ENCODE measurements at places on chromosomes 1 and 21. TPM values are rescaled to one million over a fixed set of nuclear protein-coding genes. Genes with fewer than 3 reads are reported as not detected.

Gene GJA8
- not detected for total RNA-seq

Gene GBP1
- 35.6 TPM for total RNA-seq

Gene LMOD1
- 0.07 TPM for total RNA-seq

Gene SYCP1
- not detected for total RNA-seq

Gene PPIAL4G
- total RNA-seq = not detected

Gene INKA2
- total RNA-seq = 6.0 TPM

Gene COL24A1
- 0.07 TPM for total RNA-seq

Gene DCST2
- total RNA-seq = not detected

Gene WDR64
- not detected for total RNA-seq

Gene CHI3L2
- not detected for total RNA-seq

Gene LCE1F
- not detected for total RNA-seq

Gene F3
- 2.0 TPM for total RNA-seq

Gene C1QA
- not detected for total RNA-seq

Gene AVPR1B
- not detected for total RNA-seq

Gene PGLYRP4
- not detected for total RNA-seq

Gene DCLRE1B
- total RNA-seq = 3.9 TPM

Gene LAPTM5
- 4.0 TPM for total RNA-seq

Gene AHDC1
- 4.3 TPM for total RNA-seq

Gene BTBD19
- 6.6 TPM for total RNA-seq

Gene RGS8
- not detected for total RNA-seq

Gene TSPAN2
- total RNA-seq = 0.39 TPM

Gene HSD11B1
- 0.07 TPM for total RNA-seq

Gene FMO4
- total RNA-seq = 0.86 TPM

Gene ZBED6
- 11.2 TPM for total RNA-seq

Gene C1orf53
- total RNA-seq = 4.0 TPM

Gene NTMT2
- not detected for total RNA-seq

Gene NBPF20
- total RNA-seq = 2.2 TPM

Gene S100A12
- total RNA-seq = not detected

Gene ZNF326
- 10.7 TPM for total RNA-seq

Gene CLCNKA
- total RNA-seq = not detected

Gene STIL
- total RNA-seq = 15.8 TPM

Gene DPM3
- 29.2 TPM for total RNA-seq

Gene PLA2G2D
- total RNA-seq = not detected

Gene HECTD3
- total RNA-seq = 32.4 TPM

Gene RAD54L
- 7.4 TPM for total RNA-seq

Gene SPRR5
- total RNA-seq = not detected

Gene CACHD1
- 3.7 TPM for total RNA-seq

Gene AQP10
- 0.13 TPM for total RNA-seq

Gene PTPN7
- 0.40 TPM for total RNA-seq

All from pulmonary artery endothelial cell (primary cell).